Activated naive CD4-positive, alpha-beta T cell treated with Interleukin-2 at 50 U/mL for 16 hours (primary cell): ENCODE measurements at places on chromosomes 12 and 14.
A peak's percentile ranks its signal among the peaks of the same experiment; 100 is the strongest.

DNA sequence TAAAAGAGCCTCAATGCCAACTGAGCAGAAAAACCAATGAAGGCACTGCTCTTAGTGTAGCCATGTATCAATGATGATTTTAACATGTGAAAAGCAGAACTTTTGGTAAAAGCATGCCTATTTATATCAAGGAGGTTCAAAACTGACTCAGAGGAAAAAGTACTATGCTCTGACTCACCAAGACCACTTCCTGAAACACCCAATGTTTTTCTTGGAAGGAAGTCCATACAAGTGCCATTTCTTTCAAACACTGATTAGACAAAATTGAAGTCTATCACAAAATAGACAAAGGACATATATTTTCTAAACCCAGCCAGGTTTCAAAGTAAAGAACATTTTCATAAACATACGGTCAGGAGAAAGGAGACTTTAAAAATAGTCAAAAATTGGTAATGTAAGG, 88.6 kb downstream of the EPS8 start:
- DNase-seq: no peak

DNA sequence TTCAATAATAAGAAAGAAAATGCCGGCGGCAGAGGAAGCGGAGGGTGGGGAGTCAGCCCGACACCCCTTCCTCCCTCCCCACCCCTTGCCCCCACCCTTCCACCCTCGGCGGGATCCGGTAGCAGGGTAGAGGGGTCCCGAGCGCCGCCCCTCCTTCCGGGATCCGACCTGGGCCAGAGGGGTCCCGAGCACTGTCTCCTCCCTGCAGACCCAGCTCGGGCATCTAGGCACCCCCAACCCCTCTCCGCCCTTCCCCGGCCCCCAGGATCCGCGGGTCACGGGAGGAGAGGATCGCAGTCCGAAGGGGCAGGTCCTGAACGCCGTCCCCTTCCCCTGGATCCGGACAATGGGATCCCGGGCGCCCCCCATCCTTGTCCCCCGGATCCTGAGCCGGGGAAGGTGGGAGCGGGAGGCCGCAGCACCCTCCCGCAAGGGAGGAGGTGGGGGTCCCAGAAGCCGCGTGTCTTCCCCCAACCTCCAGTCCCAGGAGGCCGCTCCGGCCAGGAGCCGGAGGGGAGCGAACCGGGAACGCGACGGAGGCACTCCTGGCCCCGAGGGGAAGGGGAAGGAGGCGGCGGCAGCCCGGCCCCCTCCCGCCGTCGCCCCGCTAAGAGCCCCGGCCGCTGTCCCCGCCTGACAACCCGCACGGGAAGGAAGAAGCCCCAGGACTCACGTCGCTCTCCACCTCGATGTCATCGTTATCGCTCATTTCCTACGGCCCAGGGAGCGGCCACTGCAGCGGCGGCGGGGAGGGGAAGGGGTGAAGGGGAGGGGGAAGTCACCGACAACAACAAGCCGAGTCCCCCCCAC, 481 bp downstream of the MAX start:
- DNase-seq: peak; percentile 41

DNA sequence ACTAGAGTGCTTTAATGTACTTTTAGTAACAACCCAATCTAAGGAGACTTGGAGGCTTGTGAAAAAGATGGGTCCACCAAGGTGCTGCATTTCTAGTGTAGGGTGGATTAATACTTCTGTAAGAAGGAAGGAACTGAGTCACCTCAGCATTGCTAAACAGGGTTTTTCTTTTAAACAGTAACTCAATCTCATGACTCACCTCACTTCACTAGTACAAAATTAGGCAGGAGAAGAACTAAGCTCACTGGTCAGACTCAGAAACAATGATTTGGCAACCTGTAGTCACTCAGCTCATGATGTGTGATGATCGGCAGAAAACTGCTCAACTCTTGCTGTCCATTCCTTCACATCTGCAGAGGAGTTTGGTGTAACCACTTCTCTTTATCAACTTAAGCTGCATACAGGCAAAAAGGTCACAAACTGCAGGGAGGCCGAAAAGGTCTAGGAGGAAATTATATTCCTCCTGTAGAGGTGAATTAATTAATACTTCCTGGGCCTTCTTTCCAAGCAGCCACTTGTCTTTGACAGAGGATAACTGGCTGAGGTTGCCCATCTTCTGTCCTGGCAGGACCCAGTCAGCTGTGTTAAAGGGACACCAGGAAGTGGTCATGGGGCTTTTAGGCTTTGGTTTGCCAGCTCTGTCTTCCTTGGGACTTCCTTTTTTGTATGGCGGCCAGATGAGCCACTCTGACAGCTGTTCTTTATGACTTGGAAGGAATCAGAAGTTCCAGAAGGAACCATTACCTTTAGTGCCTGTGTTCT, 466.9 kb downstream of the FUT8 start:
- DNase-seq: no peak

- peak; percentile 68 for DNase-seq
These were observed 43.7 kb downstream of the DDX11 start for GRCh38 chr12:31117203-31118011.

- peak; percentile 27 for DNase-seq
These were observed 97.6 kb upstream of the SLC38A2 start for GRCh38 chr12:46470036-46470627.

DNA sequence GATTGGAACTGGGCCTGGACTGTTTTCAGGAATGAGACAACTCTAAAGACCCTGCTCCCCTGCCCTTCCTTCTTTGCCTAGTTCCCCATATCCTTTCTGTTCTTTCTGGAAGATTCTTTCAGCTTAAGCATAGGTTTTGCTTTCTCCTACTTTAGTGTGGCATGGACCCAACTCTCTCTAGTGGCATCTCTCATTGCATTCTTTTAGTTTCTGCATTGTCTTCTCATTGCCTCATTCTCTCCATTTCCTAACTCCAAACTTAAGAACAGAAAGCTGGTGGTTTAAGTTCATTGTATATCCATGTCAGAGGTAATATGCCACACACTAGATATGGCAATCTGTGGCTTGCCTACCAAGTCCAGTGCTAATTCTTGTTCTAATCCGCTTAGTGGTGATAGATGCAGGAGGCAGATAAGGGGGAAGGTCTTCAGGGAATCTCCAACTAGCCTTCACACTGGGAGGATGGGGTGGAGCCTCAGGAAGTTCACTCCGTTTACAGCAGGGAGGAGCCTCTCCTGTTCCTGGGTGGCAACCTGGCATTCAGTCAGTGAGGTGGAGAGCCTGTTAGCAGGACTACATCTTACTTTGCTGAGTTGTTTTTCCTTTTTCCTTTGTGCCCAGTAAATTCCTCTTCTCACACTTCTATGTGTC, 165.1 kb upstream of the LMNTD1 start:
- no peak for DNase-seq

GRCh38 chr14:52949711-52950409, 990 bp downstream of the FERMT2 start:
- peak; percentile 3 for DNase-seq

GRCh38 chr14:84017495-84017894, 1512.4 kb upstream of the FLRT2 start:
- DNase-seq: no peak

DNA sequence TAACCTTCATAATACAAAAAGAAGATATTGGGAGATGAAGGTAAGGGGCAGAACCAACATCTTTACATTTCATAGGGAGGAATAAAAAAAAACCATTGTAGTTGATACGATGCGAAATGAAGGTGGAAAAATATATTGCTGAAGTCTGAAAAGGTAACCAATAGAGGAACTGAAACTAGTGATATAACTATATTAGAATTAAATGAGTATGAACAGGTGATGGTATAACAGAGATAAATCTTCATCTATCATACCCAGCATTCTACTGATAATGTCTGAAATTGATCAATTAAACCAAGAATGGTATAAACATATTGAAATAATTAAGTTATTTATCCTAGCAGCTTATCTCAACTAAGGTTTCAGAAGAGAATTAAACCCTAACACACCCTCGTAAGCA, 332.1 kb downstream of the NELL2 start:
- DNase-seq: no peak

GRCh38 chr12:45695035-45695434, 34.5 kb upstream of the ARID2 start:
- DNase-seq: no peak

DNA sequence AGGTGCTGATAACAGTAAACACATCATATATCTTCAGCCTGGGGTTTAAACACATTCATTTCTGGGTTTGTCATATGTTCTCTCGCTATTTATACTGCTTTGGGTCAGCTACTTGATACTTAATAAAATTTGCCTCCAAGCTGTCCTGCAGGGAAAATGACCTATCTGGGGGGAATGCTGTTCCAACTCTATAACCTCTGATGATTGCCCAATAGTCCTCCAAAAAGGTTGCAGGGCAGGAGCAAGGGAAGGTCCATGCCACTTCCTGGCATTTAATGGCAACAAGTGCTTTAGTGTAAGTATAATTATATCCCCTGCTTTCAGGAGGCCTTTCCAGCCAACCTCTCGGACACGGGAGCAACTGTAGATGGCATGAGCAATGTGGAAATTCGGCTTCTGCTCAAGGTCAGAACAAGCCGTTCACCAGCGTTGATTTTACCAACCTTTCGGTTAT, 198.0 kb upstream of the EEA1 start:
- no peak for DNase-seq

- no peak for DNase-seq
These were observed 38.8 kb upstream of the NINJ2 start for GRCh38 chr12:701896-702539.

GRCh38 chr14:101001311-101002069, 98.0 kb upstream of the RTL1 start:
- no peak for DNase-seq

DNA sequence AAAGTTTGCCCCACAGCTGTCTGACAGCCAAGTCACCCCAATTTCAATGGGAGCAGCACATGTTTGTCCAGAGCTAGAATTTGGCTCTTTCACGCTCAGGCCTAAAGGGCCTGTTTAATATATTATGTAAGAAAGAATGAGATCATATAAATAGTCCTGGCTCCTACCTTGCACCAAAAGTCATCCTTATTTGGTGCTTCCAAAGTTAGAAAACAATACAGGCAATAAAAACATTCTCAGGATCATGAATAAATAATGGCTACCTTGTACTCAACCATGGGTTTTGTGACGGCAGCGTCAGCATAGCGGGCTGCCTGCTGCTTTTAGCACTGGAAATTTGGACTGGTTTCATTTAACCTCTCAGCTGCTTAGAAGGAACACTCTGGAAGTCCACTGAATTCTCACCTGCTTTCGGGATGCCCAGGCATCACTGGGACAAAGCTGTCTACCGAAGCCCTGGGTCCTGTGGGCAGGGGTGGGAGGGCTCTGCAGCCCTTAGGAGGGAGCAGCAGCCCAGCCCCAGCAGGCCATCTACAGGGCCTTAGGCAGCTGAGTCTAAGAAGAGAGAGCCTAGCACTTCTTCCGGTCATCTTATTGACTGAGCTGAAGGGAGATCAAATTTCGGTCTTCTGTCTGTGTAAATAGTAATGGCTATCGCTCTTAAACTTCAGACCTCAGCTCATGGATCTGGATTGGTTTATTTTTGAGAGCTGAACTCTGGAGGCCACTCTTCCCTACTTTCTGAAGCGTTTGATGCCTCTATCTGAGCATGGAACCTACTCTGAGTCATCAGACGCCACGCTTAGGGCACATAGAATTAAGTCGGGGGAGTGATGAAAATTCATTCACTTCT, 106.5 kb downstream of the SAMD4A start:
- no peak for DNase-seq

DNA sequence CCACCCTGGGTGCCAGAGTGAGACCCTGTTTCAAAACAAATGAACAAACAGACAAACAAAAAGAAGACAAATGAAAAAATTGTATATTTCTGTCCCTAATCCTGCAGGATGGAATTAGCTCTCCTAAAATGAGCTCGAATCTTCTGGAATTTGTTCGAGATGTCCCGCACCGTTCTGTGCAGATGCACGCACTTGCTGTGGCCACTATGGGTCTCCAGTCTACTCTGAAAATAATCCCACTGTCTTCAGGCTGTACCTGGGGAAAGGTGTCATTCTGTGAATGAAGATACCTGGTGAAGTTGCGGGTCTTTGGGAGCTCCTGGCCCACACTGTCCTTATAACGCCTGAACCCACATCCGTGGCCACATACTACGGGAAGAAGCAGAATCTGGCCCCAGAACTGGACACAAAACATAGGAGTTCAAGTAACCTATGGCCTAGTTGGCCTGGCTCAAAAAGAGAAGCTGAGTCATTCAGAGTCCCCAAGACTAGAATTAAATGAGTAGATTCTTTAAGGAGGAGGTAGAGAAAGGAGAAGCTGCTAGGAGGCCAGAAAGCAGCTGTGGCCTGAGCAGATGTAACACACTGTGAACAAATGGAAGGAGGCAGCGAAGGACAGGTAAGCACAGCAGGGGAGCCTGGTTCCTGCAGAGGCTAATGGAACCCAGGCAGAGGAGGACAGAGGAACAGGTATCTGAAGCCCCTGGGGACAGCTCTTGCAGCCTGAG, 108.6 kb downstream of the FOXN3 start:
- DNase-seq: no peak

- no peak for DNase-seq
These were observed 27.6 kb downstream of the IFNG start for GRCh38 chr12:68131867-68132414.

DNA sequence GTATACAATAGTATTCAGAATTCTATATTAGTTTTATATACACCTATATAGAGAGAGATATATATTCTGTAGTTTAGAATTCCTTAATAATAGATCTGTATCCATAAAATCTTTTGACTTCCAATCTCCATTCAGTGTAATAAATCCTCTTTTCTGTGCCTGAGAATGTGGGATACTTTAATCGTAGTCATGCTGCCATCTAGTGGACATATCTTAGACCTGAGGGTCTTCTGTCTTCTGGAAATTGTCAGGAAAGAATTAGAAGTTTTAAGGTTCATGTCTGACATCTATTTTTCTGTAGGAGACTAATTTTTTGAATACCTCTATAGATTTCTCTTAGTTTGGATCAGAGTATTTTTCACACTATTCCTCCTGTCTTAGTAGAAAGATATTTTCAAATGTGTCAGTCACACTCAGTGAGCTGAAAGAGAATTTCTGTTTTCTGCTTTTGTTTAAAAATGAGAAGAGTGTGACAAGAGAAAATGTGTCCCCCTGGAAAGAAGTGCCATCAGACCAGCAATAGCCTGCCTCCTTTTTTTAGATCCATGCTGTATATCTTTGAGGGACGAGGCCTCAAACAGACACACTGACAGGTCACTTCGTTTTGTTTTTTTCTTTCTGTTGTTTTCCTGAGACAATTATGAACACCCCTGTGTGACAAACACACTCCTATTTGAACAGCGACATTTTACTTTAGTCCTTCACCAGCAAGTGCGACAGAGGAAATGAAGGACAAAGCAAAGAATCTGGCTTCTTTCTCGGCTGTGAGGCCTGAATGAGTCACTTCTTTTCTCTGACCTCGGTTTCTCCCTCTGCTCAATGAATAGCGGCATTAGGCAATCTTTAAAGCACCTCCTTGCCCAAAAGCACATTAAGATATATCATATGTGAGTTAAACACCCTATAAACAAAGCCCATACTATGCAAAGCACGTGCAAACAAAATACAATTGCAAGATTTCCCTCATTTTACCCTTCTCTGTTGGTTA, 96.3 kb downstream of the GALC start:
- DNase-seq: no peak

DNA sequence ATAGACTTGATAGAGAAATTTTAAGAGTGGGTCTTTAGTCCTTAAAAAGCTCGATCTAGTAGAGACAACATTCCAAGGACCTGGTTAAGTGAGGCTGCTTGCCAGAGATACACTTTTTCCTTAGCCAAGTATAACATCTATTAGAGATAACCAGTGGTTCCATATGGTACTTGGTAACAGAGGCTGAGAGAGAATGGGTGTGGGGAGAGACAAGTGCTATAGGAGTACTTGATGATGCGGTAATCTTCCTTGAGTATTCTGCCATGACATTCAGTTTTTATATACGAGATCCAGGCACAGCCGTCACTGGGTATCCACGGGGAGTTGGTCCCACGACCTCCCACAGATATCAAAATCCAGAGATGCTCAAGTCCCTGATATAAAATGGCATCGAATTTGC, 77.4 kb upstream of the REP15 start:
- no peak for DNase-seq
